Activated T-cell treated with anti-CD3 and anti-CD28 coated beads for 1 hour (primary cell): ENCODE measurements at places on chromosomes 6 and 20.

GRCh38 chr6:156502969-156503504 is 274.1 kb upstream of the ARID1B start:
- no peak for DNase-seq

DNA sequence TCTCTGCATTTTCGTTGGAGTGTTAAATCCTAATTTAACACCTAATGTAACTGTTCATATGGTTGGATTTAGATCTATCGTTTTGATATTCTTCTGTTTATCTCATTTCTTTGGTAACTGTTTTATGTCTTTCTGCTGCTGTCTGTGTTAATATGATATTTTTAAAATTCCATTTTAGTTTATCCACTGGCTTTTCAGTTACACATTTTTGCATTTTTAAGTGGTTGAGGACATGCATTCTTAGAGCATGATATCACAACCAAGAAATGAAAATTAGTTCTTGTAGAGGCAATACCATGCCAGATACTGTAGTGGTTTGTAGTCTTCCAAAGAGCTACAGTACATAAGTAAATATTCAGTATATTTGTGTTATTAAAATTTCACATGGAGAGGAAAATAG is 58.6 kb downstream of the LIN28B start:
- DNase-seq = no peak

GRCh38 chr6:143060806-143061596 is at the start of gene AIG1:
AIG1 (plus strand) TSS chr6:143060889; CDS start chr6:143060926, 37 bp downstream.
- DNase-seq = peak; percentile 51

GRCh38 chr6:109036574-109037294 is 57.9 kb downstream of the SESN1 start:
- no peak for DNase-seq

GRCh38 chr20:8242827-8243724 is 111.0 kb downstream of the PLCB1 start:
- no peak for DNase-seq

DNA sequence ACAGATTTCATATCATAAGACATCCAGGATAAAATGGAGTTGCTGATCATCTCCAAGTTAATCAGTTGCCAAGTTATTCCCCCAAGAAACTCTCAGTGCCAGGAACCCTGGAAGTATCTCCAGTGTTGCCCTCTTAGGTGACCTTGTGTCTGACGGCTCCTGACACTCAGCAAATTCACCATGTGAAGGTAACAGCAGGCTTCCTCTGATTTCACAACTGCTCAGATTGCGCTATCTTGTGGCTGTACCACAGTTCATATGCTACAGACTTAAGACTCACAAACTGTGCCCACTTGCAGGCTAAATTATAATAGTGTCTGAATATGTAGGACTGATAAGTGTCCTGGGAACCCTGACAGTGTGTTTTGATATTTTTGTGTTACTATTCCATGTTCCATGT is 186.6 kb upstream of the OPRM1 start:
- DNase-seq = no peak

GRCh38 chr20:1327241-1327653 is 1.7 kb downstream of the SDCBP2 start:
- no peak for DNase-seq

DNA sequence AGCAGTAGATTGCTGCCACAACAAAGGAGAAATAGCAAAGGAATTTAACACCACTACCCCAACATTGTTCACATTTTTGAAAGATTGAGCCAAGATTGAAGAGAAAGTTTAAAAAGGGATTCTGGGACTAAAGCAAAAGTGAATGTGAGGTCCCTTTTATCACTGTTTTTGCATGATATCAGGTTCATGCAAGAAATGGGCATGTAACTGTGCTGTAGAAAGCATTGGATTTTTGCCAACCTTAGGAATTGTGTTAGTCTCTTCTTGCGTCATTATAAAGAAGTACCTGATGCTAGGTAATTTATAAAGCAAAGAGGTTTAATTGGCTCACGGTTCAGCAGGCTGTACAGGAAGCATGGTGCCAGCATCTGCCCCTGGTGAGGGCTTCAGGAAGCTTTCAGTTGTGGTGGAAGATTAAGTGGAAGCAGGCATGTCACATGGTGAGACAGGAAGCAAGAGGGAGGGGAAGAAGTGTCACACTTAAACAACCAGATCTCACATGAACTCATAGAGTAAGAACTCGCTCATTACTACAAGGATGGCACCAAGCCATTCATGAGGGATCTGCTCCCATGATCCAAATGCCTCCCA is 4.6 kb upstream of the GJB7 start:
- DNase-seq = no peak

- no peak for DNase-seq
Observed at GRCh38 chr6:164252948-164253347, 838.4 kb downstream of the QKI start.

DNA sequence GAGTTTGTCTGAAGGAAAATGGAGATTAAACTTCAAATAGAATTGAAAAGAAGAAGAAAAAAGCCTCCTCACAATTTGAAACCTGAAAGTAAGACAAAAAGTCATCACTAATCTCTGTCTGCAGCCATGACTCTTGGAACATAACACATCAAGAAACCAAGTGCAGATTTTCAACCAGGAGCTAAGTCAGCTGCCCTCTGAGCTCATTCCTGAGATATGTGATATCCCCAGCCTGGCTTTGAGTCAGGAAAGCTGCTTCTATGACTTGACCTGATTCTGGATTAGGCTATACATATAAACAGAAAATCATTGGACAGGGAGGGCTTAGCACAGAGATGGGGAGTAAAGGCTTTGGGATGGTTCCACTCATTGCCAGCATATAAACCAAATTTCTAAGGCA is 891.4 kb downstream of the TFAP2A start:
- no peak for DNase-seq

DNA sequence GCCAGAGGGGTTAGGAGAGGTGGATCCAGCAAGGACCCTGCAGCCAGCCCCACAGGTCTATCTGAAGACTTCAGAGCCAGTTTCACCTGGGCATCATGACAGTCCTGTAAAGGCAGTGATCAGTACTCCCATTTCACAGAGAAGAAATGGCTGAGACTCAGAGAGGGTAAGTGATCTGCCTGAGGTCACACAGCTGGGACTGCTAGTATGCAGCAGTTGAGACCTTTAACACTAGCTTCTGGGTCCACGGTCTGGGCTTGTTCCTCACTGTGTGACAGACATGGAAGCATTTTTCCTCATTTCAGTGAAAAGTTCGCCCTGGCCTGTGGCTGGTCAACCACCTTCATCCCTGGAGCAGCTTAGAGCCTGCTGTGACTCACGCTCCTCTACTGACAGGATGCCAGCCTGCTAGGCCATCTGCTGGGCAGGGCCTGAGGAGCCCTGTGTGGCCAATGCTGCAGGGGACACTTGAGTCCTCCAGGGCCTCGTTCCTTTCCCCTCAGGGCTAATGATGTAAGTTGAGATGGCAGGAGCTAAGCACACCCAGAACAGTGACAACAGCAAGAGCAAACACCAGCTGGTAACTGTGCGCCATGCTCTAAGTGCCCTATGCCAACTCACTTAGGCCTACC is 192.0 kb downstream of the LRFN2 start:
- no peak for DNase-seq

GRCh38 chr6:37493661-37493995 is 6.1 kb downstream of the CCDC167 start:
- no peak for DNase-seq

DNA sequence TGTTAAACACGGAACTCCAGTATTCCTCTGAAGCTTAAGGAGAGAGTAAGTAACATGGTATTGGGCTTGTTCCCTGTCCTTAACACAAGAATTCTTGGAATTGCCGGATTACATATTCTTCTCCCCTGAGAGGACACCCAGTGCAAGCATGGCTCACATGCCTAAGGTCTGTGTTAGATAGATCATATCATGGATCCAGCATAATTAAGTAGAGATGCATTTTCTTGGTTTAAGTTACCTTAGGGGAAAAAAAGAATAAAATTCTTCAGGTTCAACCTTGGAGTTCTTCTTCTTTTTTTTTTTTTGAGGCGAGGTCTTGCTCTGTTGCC is 53.9 kb downstream of the AKAP12 start:
- DNase-seq = no peak

DNA sequence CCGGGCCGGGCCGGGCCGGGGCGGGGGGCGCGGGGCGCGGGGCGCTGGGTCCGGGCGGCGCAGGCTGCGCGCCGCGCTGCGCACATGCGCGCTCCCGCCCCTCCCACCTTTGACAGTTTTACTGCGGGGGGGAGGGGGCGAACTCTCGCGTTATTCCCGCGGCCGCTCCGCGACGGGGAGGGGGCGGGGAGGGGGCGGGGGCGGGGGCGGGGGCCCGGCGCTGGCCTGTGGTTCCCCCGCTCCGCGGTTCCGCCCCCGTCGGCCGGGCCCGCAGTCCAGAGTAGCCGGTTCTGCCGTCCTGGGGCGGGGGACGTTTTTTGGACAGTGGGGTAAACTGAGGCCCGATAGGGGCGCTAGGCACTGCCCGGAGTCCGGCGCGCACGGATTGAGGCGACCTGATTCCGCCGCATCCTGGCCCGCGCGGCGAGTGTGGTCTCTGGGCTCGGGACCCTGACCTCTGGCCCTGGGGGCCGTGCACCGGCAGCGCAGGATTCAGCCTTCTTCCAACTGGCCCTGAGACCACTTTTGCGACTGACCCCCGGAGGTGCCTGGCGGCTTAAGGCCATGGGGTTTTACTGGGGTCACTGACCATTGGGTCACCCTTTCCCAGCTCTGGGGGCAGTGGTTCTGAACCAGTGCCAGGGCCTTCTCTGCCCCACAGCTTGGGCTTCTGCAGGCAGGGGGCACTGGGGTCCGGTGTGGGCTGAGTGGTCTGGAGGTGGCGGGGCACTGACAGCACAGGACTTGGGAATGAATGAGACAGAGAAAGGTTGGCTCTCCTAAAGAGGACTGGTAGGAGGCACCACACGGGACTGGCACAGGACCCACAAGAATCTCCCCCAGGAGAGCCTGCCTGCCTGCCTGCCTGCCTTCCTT is at the start of gene ZNF512B:
Gene ZNF512B (minus strand): TSS at position 93 of the 876 bp plus-strand sequence. CDS start 1,980 bp downstream, outside the sequence.
- DNase-seq = peak; percentile 54

DNA sequence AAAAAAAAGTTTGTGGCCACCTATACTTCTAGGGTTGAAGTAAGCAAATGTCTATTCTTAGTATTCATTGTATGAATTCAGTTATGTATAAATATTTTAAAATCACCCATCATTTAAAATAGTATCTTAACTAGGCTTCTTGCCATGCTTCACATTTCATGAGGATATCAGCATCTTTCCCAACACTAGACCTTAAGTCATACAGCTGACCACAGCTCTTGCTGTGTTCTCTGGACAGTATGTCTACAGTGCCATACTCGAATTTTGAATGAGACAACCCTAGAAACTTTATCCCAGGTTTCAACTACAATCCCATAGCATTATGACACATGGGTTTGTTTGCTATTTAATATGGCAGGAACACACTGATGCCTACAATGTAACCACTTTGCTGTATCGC is 5.2 kb downstream of the TXNDC5 start:
- no peak for DNase-seq

- no peak for DNase-seq
Observed at GRCh38 chr6:14434916-14435690, 317.5 kb downstream of the CD83 start.
